ENCODE measurements at places on chromosomes 4 and X.

- no peak for DNase-seq
These were observed 12.8 kb upstream of the SLC2A9 start for GRCh38 chr4:10034136-10034535.

DNA sequence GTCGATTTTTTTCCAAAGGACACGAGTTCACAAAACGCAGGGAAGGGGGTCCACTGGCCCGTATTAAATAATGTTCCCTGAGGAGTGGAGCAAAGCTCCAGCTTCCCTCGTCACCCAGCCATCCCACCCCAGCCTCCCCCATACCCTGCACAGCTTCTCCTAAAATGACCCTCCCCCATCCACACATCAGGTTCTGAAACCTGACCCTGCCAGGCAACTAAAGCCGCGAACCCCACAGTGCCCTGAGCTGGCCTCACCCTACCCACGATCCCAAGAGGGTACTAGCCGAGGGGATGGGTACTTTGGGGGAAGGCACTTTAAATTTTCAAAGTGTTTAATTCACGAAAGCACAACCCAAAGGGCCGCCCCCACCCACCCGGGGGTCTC, 634 bp downstream of the APOO start:
- DNase-seq: no peak

DNA sequence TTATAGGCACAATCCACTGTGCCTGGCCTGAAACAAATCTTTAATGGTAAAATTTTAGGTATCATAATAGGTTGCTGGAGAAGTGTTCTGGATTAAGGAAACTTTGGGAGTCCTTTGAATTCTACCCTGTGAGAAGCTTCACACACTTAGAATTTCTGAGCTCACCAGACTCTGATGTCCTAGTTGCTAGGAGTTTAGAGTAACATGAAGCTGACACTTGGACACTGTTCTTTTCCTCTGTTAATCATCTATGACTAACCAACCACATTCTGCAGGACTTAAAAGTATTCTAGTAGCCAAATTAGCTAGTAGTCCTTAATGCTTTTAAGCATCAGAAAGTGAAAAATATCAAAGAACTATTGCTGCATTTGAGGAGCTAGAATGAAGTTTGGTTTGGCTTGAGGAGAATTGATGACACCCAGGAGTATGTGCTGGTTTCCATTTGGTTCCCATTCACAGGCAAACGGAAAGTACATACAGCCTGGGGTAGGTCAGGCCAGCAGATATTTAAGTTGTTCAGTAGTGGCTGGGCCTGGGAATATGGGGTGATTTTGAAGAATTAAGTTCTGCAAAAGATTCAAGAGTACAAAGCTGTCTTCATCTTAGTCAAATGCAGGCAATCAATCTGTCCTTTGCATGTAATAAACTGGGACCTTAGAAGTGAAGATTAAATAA, 38.8 kb upstream of the IGFBP7 start:
- no peak for DNase-seq

GRCh38 chr4:57424232-57424897, 314.2 kb upstream of the IGFBP7 start:
- DNase-seq: no peak

DNA sequence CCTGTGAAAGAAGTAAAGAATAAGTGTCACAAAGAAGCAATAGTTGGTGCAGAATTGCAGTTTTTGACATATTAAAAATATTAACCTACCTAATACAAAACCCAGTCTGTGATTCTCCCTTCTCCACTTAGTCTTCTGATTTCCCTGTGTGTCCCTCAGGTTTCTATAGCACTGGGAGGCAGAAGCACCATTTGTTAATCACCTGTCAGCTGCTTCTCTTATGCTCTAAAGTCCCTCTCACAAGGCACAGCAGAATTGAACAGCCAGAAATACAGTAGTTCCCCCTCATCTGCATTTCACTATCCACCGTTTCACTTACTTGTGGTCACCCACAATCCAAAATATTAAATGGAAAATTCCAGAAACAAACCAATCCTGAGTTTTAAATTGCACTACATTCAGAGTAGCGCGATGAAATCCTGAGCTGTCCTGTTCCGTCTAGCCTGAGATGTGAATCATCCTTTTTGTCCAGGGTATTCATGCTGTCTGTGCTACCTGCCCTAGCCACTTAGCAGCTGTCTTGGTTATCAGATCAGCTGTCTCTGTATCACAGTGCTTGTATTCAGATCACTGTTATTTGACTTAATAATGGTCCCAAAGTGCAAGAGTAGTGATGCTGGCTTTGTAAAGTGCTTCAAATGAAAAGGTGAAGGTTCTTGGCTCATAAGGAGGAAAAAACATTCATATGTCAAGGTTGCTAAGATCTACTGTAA, 984.1 kb upstream of the GRID2 start:
- DNase-seq: no peak

DNA sequence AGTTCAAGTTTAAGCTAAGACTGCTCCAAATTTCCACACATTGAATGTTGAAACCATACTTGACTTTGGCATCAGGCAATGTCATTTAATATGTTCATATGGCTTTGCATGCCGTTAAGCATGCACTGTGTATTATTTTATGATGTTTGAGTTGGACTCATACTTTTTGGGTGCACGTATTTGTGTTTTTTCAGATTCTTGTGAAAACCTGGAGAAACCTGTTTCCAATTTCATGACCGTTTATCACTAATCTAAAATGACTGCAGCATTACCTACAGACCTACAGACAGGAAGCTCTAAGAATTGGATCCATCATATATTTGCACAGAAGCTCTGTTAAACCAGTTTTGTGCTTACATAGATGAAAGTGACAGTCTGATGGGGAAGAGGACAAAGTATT, 1093.0 kb upstream of the INTU start:
- DNase-seq: no peak

DNA sequence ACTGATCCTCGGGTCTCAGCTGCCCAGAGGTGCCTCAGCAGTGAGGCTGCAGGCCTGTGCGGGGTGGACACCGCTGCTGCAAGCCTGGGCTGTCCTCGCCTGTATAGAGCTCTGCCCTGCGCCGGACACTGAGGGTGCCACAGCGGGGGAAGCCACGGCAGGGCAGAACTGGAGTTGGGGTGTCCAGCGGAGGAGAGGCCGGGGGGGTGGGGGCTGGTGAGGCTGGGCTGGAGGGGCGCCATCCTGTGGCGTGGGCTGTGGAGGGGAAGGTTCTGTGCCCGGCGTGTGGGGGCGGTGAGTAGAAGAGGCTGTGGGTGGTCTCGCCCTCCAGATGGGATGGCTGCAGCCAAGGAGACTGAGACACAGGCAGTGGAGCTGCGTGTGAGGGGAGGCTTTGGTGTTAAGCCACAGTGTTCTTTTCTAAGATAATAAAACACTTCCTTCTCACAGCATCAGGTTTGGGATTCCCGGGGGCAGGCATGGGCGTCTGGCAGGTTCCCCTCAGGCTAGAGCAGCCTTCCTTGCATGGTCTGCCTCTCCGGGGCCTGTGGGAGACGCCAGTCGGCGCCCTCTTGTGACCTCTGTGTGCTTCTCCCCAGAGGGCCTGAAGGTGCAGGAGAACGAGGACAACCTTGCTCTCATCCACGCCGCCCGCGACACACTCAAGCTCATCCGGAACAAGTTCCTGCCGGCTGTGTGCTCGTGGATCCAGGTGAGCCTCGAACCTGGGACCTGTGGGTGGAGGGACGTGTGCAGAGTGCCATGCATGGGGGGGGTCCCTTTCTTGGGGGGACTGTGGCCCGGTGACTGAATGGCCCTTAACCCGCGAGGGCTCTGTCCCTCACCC, 7.4 kb downstream of the UVSSA start:
- DNase-seq: no peak
